Right ventricle myocardium superior (tissue), 1 donor: ENCODE measurements at places on chromosomes 3 and 15. TPM values are rescaled to one million over a fixed set of nuclear protein-coding genes. Genes with fewer than 3 reads are reported as not detected.

GRCh38 chr3:188220988-188221818, 67.2 kb downstream of the LPP start:
- DNase-seq: peak; percentile 58

DNA sequence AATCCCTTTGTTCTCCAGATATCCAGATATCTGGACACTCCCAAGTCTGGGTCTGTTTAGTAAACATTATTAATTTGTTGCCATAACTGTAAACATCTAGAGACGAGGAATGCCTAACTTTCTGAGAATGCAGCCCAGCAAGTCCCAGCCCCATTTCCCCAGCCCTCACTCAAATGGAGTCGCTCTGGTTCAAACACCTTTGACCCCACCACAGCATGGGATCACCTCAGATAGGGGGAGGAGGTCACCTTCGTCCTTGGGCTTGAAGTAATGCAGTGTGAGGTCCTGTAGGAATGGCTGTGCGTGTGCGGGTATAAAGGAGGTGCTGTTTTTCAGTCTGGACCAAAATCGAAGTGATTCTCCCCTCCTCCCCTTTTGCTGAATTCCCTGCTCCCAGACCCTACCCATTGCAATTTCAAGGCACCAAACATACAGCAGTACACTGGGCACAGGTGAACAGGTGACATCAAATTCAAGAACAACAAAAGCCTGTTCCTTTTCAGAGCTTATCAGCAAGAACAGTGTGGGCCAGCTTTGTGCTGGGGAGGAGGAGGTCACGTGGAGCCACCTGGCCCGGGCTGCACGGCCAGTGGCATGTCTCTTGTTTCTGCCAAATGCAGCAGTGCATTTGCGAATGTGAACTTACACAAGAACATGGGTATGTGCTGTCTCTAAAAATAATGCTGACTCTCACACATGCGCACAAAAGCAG, 57.5 kb upstream of the TRPM1 start:
- DNase-seq: peak; percentile 73

DNA sequence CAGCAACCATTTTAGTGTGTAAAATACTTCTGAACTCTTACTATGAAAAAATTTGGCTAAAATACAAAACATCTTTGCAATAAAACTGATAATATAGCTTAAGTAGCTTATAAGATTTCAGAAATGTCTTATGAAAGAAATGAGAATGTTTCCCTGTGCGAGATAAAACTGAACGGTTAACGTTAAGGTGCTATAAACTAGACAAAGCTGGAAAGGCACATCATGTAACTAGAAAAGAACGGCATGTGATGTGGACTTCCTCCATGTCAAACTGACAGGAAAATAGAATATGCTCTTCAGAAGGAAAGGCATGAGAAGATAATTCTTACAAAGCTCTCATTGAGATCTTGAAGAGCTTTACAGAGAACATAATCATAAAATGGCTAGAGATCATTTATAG, 36.5 kb downstream of the NCK1 start:
- DNase-seq: no peak

GRCh38 chr15:29289173-29289572, 19.6 kb upstream of the NSMCE3 start:
- DNase-seq: no peak

GRCh38 chr15:92454555-92455105, 60.9 kb downstream of the ST8SIA2 start:
- no peak for DNase-seq

DNA sequence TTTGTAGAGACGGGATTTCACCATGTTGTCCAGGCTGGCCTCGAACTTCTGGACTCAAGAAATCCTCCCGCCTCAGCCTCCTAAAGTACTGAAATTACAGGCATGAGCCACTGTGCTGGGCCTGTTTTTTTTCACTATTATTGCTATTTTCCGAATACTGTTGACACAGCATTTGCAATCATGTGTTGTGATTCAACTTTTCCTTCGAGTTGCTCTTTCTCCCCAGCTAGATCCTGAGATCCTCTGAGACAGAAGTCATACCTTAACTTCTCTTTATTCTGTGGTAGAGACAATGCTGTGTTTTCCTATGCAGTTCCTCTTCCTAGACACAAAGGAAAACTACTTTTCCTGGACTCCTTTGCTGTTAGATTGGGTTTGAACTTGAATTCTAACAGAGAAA, 46.4 kb upstream of the USP3 start:
- DNase-seq: no peak

DNA sequence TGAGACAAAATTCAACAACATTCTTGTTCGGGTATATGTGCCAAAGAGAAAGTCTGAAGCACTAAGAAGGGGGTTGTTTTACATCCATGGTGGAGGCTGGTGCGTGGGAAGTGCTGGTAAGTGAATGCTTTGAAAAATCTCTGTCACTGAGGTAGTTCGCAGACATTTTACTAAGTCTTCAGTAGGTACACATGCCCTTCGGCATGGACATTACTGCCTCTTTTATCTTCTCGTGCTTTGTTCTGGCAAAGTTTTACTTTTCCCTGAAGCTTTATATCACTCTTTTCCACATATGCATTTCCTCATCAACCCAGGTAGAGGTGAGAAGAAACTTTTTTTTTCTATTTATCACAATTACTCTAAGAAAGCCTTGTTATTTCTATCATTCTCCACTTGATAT, 3.6 kb downstream of the AADAC start:
- no peak for DNase-seq

DNA sequence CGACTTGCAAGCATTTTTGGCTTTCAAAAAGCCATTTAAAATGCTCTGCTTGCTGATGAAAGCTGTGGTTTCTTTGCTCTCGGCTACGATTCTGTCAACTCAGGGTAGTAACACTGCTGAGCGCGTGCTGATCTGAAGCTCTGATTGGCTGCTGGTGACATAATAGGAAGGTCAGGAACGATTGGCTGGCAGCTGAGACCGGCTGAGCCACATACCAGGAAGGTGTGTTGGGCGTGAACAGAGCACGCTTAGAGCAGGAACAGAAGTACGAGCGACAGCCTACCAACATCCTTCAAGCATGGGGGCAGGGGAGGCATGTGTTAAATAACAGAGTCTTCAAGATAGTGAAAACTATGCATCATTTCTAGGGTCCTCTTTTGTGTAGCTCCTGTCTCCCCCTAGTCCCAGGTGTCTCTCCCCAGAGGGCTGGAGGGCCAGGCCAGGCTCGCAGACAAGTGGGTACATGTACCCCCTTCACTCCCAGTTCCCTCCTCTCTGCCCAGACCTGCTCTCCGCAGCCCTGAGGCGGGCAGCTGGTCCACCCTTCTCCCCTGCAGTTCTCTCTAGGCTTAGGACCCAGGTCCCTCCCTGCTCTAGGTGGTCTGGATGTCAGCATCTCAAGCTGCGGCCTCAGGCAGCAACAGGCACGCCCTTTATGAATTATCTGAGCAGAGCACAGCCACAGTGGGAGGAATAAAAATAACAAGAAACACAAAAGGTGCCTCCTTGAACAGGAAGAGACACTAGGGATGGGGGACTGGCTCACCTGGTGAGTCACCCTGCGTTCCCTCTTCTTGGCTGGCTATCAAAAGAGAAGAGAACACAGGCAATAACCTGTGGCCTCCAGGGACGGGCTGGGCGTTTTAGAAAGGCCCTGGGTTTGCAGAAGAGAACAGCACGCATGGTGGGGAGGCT, 76.0 kb downstream of the TAMM41 start:
- DNase-seq: peak; percentile 55

The MUC20 gene
- total RNA-seq: 5.4 TPM

- DNase-seq: no peak
Measured at GRCh38 chr3:38392604-38393163, 46.1 kb downstream of the XYLB start.

DNA sequence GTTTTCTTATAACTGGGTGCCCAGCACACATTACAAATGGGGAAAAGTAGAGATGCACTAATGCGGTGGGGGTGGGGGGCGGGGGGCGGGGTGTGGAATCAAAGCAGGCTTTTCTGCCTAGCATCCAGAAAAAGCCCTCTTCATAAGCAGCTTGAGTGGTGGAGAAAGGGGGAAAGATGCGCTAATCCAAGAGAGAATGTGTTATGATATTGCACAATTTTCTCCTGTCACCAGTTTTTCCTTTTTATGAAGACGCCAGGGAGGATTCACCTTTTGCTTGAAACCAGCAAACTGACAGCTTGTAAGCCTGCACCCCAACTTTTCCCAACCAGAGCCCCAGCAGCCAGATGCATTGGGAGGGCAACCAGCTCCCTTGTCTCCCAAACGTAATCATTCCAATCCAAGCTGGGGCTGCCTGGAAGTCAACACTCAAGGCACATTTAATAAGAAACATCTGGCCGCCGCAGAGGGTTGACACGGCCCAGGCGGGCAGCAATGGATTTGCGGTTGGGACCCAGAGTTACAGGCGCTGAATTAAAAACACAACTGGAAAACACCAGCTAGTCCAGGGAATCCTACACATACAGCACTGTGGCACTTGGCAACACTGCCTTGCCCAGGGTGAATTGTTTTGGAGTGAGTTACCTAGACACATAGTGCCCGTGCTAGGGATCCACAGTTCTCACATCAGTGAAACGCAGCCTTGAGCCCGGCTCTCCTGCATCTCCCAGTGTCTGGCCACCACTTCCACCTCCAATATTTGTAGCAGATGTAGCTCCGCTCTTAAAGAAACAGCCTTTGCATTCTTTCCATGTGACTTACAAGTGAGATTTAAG, 218.5 kb upstream of the PRICKLE2 start:
- peak; percentile 45 for DNase-seq

The CA12 gene
- total RNA-seq: 0.27 TPM

- no peak for DNase-seq
Measured at GRCh38 chr3:37952564-37952963, 38.0 kb upstream of the VILL start.

The MCTP2 gene
- 1.2 TPM for total RNA-seq

DNA sequence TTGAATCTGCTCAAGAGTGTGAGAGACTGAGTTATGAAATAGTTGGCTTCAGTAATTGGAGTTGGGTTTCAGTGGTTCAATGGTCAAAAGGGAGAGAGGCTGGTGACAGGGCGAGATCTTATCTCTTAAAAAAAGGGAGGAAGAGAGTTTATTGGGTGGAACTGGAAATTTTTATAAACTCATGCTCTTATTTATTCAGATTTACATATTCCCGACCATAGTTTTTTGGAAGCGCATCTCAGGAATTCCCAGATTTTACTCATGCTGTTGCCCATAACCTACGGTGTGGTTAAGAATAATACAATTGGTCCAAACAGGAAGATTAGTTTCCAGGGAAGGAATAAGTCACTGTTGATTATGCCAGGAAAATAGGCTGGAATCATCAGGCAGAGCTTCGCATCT, 41.4 kb downstream of the CD200 start:
- no peak for DNase-seq

- no peak for DNase-seq
Measured at GRCh38 chr15:68572921-68573320, 5.9 kb upstream of the CORO2B start.

DNA sequence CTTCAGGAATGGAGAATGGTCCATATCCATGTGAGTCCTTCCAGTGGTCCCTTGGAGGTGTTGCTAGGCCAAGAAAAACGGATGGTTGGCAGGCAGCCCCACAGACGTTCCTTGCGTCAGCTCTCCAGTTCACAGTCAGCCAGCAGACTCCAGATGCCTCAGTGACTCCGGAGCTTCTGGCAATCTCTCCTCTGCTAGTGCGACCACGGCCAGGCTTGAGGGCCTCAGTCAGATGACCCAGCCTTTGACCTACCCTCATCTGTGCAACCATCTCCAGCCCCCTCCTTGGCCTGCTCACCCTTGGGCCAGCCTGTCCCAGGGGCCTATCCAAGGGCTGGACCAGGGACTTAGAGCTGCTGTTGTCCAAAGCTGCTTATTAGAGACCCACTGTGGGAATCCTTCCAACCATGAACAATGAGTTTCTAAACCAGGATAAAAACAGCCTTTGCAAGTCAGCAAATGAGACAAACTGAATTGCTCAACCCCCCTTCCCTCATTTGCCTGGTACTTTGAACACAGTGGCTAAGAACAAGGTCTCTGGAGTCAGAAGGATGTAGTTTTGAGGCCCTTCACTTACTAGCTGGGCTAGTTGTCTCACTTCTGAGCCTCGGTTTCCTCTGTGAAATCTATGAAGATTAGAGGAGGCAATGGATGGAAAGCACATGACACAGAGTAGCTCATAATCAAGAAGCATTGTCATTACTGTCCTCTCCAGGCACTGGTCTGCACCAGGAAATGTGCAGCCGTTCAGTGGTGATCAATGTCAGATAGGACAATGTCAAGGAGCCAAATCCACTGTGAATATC, 44.8 kb downstream of the ANP32A start:
- peak; percentile 93 for DNase-seq

The TGM4 gene
- total RNA-seq: not detected

The SYNPR gene
- not detected for total RNA-seq

- no peak for DNase-seq
Measured at GRCh38 chr3:114929971-114930732, 216.9 kb downstream of the ZBTB20 start.

The LRRC2 gene
- total RNA-seq: 122 TPM

The MME gene
- 3.2 TPM for total RNA-seq

GRCh38 chr3:38101811-38102443, 35.0 kb downstream of the ACAA1 start:
- no peak for DNase-seq

The ANKRD34C gene
- total RNA-seq: not detected

The GABRA5 gene
- total RNA-seq: not detected

GRCh38 chr15:51955504-51955903, 16.1 kb downstream of the LEO1 start:
- DNase-seq: no peak

- peak; percentile 54 for DNase-seq
Measured at GRCh38 chr15:68384451-68385239, 47.3 kb downstream of the ITGA11 start.

The IL5RA gene
- 1.0 TPM for total RNA-seq

GRCh38 chr3:65342084-65342683, 654.4 kb upstream of the ADAMTS9 start:
- DNase-seq: peak; percentile 60

DNA sequence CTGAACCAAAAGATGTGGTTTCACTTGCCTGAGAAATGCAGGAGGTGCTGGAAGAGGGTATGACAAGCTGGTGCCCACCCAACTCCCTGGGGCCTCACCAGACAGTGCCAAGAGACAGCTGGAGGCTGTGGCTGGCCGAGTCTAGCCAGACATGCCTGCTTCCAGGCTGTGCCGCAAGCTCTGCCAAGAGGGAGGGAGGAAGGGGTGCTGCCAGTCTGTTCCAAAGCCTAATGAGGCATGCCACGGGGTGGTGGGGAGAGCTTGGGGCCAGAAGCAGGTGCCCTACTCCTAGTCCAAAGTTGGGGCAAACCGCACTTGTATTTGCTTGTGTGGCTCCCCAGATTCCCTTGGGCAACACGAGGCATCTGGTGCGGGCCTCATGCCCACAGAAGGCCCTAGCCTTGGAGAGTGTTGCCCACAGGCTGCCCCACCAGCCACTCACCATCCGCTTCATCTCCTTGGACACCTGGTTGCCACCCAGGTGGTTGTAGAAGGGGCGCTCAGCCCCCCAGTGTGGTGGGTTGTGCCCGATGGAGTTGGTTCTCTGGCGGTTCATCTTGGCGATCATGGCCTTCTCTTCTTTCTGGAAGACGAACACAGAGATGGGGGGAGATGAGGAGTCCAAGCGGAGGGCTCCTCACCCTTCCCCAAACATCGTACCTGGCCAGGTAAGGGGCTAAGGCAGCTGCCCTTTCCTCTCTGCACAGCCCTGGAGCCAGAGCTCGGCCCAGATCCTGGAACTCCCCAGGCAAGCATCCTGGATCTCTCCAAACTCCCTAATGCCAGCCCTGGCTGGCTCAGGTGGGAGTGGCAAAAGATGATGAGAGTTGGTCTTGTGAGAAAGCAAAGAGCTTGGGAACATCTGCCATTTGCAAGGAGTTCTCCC, 123.4 kb downstream of the SEC22A start:
- peak; percentile 55 for DNase-seq

GRCh38 chr15:36724905-36725304, 145.5 kb downstream of the CDIN1 start:
- DNase-seq: no peak

- DNase-seq: no peak
Measured at GRCh38 chr3:57961828-57962447, 46.3 kb upstream of the FLNB start.
